Transverse colon (tissue), 4 donors: ENCODE measurements at places on chromosomes 6 and 20. TPM values are rescaled to one million over a fixed set of nuclear protein-coding genes. Genes with fewer than 3 reads are reported as not detected.

The ULBP2 gene
- total RNA-seq, result not detected

DNA sequence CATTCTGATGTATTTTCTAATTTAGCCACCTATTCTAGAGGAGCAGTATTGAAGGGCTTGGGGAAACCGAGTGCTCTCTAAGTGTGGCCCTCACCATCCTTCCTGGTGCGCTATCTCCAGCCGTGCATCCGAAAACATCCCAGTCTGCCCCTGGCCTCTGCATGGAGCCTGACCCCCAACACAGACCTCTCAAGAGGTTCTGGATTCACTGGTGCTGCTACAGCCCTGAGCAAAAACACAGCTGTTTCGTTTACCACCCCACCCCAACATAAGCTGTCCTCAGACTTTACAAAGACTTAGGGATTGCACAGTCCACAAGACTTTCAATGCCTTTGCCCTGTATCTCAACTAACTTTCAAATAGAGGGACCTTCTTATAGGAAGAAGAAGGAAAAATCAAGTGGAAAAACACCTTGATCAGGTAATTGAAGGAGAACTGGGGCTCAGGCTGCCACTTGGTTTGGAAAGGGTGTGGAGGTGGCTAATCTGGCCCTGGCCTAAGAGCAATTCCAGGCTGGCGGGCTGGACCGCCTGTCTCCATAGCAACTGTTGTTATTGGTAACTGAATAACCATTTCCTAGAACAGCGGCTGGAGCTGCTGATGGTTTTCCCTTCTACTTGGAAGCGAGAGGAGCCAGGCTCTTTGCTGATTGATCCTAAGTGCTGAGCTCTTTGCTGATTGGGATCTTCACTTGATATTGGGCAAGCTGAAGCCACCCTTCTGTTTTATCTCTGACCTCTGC lies 90.2 kb upstream of the TOX2 start:
- DNase-seq, result no peak

- DNase-seq, result no peak
Observed at GRCh38 chr6:136703331-136703865, 88.9 kb downstream of the MAP3K5 start.

GRCh38 chr6:15520626-15521203 lies 142.1 kb downstream of the DTNBP1 start:
- no peak for DNase-seq

GRCh38 chr20:16806886-16807285 lies 58.7 kb downstream of the OTOR start:
- DNase-seq, result no peak

- peak; percentile 28 for DNase-seq
Observed at GRCh38 chr6:151240791-151241642, 1.2 kb downstream of the AKAP12 start.

DNA sequence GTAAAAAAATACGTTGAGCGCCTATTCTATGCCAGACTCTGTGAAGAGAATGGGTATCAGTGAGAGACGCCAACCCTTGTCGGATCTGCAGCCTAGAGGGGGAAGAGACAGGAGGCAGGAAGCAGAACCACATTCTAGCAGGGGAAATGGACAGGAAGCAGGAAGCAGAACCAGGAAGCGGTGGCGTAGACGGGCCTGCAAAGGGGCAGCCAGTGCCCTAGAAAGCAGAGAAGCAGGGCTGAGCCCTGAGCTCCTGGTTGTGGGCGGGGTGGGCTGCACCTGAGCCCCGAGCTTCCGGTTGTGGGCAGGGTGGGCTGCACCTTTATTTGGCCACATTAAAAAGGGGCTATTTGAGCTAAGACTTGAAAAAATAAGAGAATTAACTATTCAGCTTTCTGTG lies 71.9 kb downstream of the FAM120B start:
- no peak for DNase-seq
